ENCODE measurements at places on chromosomes 1 and 21.

GRCh38 chr1:219317762-219318353 is 144.2 kb downstream of the LYPLAL1 start:
- DNase-seq = no peak

- peak; percentile 34 for DNase-seq
These were observed 852 bp downstream of the FAAH start for GRCh38 chr1:46394872-46395465.

DNA sequence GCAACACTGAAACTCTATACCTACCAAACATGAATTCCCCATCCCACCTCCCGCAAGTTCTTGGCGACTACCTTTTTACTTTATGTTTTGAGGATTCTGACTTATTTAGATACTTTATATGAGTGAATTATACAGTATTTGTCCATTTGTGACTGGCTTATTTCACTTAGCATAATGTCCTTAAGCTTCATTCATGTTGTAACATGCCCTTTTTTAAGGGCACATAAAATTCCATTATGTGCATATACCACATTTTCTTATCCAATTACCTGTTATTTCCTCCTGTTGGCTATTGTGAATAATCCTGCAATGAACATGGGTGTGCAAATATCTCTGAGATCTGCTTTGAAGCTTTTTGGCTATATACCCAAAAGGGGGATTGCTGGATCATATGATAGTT is 22.0 kb upstream of the CHIT1 start:
- DNase-seq = no peak

- DNase-seq = no peak
These were observed 32.9 kb downstream of the RAB4A start for GRCh38 chr1:229303855-229304254.

- DNase-seq = no peak
These were observed 200.9 kb downstream of the TM2D1 start for GRCh38 chr1:61523893-61524605.

- DNase-seq = no peak
These were observed 3.9 kb upstream of the RCC1 start for GRCh38 chr1:28501925-28502324.

DNA sequence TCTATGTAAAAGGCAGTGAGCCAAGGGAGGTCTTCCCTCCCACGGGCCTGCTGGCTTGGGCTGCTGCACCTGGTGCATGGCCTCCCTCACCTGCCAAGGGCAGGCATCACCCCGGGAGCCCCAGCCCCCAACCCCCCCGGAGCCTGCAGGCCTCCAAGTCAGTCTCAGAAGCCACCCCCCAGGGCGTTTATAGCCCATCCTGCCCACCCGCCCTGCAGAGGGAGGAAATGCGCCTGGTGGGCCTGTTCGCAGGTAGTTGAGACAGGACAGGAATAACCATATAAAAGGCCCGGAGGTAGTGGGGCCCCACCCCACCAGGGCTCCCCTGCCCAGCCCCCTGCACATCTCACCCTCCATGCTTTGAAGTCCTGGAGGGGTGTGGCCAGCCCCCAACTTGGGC is 18.2 kb upstream of the ARF1 start:
- no peak for DNase-seq

DNA sequence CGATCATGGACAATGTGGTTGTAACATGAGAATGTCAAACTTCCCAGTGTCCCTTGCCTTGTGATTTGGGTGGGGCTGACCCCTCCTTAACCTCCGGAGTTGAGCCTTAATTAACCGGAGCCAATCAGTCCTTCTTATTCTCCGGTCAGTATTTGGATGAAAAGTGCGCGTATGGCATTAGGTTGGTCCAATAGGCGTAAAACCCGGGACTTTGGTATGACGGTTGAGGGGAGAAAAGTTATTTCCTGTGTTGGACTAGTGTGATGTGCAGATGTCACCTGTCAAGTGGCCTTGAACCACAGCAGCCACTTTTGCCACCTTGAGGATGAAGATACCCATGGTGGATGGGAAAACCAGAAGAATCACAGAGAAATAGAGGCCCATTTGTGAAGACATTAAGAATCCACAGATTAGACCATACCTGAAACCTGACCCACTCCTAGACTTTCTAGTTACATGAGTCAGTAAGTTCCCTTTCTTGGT is 5.1 kb downstream of the PAFAH2 start:
- no peak for DNase-seq

GRCh38 chr1:161905269-161905884 is 118.3 kb downstream of the OLFML2B start:
- no peak for DNase-seq

GRCh38 chr21:38350684-38351083 is 93.9 kb downstream of the KCNJ15 start:
- DNase-seq = no peak

DNA sequence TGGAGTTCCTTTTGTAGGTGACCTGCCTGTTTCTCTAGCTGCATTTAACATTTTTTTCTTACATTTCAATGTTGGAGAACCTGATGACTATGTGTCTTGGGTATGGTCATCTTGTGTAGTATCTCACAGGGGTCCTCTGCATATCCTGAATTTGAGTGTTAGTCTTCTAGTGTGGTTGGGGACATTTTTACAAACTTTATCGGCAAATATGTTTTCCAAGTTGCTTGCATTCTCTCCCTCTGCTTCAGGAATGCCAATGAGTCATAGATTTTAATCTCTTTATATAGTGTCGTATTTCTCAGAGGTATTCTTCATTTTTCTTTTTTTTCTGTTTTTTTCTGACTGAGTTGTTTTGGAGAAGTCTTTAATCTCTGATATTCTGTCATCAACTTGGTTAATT is 684.0 kb downstream of the NCAM2 start:
- no peak for DNase-seq

DNA sequence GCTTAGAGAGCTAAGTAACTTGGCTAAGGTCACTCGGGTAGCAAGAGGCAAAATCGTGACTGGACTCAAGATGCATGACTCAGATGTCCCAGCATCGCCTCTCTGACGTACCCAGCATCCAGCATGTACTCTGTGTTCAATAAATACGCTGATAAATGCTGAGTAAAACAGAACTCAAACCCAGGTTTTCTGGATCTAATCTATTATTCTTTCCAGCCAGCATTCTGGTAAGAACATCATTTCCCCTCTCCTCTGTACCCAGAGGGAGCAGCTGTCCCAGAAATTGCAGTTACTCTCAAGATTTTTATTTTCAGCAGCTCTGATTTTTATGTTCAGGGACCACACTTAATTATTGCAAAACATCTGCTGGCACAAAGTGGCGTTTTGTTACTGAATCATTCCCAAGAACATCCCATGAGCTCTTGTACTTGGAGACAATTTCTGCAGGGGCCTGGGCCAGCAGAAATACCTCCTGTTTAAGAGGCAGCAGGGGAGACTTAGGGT is 249.0 kb downstream of the PRDM2 start:
- no peak for DNase-seq

- DNase-seq = no peak
These were observed 177.9 kb downstream of the CLIC6 start for GRCh38 chr21:34846601-34847112.

GRCh38 chr1:58883888-58884482 is 100.1 kb upstream of the JUN start:
- no peak for DNase-seq

DNA sequence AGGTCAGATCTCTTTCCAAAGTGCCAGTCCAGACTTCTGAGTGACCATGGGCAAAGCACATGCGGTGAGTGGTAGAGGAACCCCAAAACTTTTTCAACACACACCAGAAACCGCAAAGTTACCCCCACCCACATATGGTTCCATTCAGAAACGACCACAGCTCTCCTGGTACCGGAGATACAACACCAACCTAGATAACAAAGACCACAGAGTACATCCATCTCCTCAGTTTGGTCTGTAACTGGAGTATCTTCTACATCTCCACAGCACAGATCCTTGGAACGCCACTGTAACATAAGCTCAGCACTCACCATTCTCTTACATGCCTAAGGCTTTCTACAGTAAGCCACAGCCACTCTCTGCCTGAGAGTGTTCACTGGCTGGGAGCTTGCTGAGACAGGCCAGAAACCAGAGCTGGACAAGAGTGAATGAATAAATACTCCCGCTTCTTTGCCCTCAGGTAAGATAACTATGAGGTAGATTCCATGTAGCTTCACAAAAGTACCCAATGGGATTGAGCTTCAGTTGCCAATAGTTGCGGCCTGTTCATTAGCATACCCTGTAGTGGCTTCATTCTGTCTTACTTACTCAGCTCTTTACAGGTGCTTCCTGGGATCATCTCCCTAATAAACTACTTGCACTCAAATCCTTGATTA is 81.8 kb downstream of the SMYD3 start:
- no peak for DNase-seq

- DNase-seq = no peak
These were observed 34.0 kb upstream of the MAGOH start for GRCh38 chr1:53272349-53272748.

- DNase-seq = no peak
These were observed 719 bp downstream of the EYA3 start for GRCh38 chr1:28087614-28088167.

GRCh38 chr1:90200646-90201205 is 205.8 kb downstream of the ZNF326 start:
- no peak for DNase-seq

DNA sequence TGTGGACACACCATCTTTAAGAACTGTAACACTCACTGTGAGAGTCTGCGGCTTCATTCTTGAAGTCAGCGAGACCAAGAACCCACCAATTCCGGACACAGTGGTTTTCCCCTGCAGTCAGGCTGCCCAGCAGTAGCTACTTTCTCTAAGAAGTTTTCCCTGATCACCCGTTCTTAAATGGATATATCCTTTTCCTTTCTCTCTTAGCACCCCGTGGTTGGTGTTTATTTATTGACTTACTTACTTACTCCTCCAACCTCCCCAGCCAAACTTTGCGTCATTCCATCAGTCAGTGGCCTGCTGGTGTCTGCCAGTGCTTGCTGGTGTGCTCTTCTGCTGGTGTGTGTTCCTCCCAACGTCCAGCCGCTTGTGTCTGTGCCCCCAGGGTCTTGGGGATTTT is 264.8 kb downstream of the GPR52 start:
- no peak for DNase-seq

GRCh38 chr1:59685666-59686065 is 129.1 kb upstream of the HOOK1 start:
- DNase-seq = no peak

- DNase-seq = no peak
These were observed 553.8 kb upstream of the PRMT6 start for GRCh38 chr1:106502659-106503058.

DNA sequence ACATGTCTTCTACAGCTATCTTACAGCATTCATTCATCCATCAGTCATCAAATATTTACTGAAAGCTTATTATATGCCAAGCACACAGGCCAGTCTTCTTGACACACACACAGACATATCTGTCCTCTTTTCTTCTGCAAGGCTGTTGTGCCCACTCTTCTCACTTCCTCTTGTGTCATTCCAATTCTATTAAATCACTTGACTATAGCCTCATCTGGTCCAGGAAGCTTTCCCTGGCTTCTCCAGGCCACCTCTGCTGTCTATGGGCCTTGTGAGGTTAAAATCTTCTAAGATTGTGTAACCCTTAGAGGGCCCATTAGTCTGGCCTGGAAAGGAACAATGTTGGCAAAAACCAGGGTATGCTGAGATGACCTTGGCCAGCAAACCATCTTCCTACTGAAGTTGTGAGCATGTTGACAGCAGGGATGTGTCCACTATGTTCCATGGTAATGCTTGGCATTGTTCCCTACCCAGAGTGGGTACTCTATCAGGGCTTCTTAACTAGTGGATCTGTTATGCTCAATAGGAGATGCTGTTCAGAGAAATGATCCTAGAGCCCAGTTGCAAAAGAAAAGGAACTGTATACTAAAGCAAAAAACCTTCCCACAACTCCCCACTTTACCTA is 5.3 kb downstream of the TRAF3IP3 start:
- no peak for DNase-seq

- DNase-seq = no peak
These were observed 81.2 kb downstream of the GALNT2 start for GRCh38 chr1:230148126-230148652.

DNA sequence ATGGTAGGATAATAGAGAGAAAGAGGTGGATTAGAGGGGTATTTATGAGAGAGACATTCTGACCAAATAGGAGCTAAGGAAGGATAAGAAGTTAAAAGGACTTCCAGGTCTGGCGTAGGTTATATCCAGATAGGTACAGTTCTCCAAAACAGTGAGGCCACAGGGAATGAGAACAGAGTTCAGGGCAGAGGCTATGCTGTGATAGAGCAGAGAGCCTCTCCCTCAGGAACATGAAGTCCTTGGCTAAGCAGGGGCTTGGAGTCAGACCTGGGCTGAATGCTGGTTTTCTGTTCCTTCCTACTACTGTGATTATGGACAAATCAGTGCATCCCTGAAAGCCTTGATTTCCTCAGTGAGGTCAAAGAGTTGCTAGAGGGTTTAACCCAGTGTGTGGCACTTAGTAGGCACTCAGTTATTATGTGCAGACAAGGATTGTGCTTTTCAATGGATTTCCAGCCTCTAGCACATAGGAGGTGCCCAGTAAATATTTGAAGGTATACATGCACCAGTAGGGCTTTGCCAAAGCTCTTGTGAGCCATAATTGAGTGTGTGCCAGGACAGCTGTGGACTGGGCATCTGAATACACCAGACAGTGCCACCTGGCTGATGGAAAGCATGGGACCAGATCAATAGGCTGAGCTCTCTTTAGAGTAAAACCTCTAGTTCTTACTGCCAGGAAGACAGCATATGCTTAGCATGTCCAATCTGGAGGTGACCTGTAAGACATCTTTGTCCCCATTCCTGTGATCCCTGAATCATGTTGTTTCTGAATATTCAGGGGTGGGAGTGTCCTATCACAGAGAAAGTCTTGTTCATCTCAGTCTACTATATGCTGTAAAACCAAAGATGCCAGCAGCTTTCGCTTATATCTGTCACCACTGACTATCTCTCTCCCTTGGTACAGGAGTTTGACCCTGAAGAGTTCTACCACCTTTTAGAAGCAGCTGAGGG is 111.1 kb downstream of the PIK3R3 start:
- DNase-seq = no peak

- no peak for DNase-seq
These were observed 73.2 kb downstream of the ADGRL2 start for GRCh38 chr1:81873946-81874345.

GRCh38 chr1:26468911-26469310 is 3.3 kb upstream of the HMGN2 start:
- DNase-seq = no peak

DNA sequence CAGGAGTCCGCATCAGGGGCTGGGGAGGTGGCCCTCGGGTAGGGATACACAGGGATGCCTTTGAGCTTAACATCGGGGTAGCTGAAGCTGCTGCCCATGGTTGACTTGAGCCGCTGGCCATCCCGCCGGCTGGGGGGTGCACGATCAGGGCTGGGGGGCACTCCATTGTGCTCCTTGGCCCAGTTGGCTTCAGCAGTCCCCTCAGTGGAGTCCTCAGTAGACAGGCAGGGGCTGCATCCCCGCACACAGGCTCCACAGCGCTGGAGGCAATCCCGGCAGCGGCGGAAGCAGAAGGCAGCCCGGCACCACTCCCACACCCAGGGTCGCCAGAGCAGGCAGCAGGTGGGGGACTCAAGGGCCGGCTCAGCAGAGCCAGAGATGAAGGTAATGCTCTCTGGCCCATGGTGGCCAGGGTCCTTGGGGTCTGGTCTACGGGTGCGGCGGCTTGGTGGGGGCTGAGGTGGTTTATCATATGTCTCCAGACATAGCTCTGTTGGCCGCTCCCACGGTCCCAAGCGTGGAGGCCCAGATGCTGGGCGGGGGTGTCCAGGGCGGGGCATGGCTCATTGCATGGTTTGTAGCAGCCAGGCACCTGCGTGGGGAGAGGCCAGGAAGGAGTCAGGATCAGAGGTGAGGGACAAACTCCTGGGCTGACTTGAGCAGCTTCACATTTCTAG is 8.3 kb downstream of the KDF1 start:
- DNase-seq = no peak
